ENCODE measurements at places on chromosomes 7 and 10.

DNA sequence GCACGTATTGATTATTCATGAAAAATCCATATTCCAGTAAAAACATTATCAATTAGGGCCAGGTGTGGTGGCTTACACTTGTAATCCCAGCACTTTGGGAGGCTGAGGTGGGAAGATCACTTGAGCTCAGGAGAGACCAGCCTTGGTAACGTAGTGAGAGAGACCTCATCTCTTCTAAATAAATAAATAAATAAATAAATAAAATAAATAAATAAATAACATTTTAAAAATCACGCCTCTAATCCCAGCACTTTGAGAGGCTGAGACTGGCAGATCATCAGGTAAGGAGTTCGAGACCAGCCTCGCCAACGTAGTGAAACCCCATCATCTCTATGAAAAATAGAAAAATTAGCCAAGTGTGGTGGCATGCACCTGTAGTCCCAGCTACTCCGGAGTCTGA lies 32.1 kb downstream of the NRBF2 start:
- DNase-seq, result no peak

DNA sequence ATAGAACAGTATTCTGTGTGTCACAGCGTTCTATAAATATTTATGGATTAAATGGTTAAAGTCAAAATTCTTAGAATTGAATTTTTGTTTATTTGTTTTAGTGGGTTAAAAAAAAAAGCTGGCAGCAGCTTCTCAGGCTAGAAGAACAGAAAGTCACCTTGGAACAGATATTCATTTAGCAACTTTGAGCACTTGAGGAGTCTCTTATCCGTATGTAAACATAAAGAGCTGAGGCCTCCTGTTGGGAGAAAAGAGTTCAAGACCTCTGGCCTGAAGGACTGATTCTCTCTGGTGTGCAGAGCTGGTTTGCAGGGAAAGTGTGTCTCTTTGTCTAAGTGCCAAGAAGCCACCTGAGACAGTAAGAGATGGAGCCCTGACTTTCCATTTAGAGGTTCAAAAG lies 109.9 kb downstream of the HERPUD2 start:
- no peak for DNase-seq

- no peak for DNase-seq
These were observed 2.3 kb upstream of the TMEM184A start for GRCh38 chr7:1558181-1558811.

GRCh38 chr7:5630670-5631069 lies 150.8 kb downstream of the RNF216 start:
- DNase-seq, result no peak

GRCh38 chr7:136869001-136869961 lies 829 bp downstream of the CHRM2 start:
- DNase-seq, result no peak

DNA sequence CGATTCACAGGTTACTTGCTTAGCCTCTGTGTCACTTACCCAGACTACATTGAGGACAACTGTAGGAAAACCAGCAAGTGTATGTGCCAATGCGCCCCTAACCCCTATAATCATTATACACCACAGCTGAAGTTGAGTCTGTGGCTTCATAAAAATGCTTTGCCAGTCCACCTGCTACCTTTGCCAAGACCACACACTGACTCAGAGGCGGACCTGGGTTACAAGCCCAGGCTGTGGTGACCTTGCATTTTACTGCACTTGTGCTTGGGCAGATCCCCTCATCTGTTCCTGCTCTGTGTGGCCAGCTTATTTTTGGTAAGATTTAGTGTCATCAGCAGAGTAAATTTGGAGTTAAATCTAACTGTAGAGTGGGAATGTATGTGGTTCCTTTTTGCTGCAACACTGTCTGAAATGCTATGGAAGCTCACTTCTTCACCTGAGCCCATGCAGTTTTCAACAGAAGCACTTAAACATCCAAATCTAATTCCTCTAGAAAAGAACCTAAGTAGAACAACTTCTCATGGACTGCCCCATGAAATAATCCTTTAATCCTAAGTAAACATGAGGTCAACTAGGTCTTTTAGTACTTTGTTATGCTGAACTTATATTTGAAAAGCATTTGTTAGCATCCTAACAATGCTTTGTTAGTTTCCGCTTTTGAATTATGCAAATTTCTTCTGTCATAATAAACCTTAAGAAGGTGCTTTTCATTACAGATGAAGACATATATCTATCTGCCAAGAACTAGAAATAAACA lies 96.2 kb upstream of the AMPH start:
- no peak for DNase-seq

DNA sequence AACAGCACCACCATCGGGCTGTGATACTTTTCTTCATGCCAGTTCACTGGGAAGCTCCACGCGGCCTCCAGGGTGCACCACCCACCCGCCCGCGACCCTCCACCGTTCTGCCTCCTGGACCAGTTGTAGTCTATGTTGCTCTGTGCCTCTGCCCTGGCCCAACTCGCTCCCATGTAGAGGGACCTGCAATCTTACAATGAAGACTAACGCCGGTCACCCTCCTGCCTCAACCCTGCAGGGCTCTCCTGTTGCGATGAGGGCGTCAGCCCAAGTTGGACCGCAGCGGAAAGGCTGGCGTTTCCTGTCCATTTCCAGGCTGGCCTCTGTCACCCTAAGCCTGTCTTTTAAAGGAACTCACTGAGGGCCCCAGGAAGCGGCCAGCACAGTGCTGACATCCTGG lies 34.9 kb downstream of the IL15RA start:
- DNase-seq, result no peak

DNA sequence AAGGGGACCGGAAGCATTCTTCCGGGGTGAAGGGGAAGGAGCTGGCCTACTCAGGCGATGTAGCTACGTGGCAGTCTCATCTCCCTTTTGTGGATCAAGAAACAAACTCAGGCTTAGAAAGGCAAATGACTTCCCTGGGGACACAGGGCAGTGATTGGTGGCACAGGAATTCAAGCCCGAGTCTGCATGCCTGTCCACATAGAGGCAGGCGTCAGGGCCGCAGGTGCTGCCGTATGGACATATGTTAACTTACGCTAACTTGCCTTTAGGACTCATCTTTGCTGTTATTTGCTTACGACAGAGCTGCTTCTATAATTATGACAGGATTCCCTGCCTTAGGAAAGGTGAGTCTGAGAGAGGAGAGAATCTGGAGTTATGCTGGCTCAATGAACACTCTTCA lies 42.3 kb upstream of the KLF6 start:
- no peak for DNase-seq

DNA sequence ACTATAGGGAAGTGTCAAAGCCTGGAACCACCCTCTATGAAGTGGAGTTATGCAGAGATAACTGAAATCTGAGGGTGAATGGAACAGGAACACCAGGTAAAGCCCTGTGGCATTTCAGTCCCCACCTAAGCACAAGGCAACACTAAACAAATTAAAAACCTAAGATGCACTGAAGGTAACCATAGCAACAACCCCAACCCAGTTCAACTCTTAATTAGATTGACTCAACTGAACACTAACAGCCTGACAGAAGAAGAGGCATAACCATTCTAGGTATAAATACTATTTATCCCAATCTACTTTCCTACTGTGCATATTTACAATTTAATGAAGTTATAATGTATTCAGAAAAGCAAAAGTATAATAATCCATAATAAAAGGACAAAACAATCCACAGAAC lies 9.2 kb upstream of the GIMAP5 start:
- no peak for DNase-seq

DNA sequence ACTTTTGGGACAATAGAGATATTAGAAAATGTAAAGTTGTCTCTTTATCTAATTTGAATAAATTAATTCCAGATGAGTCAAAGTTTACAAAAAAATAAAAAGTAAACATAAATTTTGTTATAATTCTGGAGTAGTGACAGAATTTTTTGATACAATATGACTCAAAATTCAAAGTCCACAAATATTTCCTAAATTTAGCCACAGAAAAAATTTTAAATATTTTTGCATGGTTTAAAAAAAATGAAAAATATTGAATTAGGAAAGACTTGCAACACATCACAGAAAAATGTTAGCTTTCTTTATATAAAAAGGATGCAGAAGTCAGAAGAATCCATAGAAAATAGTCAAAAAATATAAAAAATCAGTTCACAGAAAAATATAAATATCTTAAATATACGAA lies 117.7 kb downstream of the ARHGAP21 start:
- no peak for DNase-seq

DNA sequence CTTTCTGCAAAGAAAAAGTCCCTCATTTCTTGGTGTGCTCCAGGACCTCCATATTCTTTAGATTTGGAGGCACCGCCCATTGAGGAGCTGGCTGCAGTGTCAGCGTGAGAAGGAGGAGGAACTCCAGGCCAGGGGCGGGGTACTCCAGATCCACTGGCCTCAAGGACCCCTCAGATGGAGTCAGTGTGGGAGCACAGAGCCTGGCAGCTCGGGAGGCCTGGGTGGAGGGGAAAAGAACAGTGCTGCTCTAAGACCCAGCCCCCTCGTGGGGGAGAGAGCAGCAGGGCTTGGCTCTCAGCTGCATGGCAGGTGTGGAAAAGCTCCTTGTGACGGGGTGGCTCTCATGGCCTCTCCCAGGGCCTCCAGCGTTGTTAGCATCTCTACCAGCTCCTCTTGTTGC lies 70.5 kb downstream of the ITGB1 start:
- DNase-seq, result no peak

GRCh38 chr10:30062582-30062981 lies 3.2 kb upstream of the JCAD start:
- DNase-seq, result no peak

DNA sequence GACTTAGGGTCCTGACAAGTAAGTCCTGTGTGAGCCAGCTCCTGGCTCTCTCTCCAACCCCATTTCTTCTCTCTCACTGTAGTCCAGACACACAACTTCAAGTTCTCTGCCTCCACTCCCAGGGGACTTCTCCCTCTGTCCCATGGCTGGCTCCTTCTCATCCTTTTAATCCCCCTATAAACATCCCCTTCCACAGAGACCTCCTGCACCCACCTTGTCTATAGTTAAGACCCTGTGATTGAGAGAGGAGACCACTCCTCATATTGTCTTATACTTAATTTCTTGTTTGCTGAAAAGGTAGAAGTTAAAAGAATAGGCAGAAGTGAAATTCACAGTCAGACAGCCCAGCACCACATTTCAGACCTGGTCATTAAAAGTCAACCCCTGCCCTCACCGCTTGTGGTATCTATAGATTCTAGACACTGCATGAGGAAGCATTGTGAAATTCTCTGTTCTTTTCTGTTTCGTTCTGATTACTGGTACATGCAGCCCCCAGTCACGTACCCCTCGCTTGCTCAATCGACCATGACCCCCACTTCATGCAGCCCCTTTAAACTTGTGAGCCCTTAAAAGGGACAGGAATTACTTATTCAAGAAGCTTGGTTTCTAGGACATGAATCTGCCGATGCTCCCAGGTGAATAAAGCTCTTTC lies 125.6 kb upstream of the FRMD4A start:
- no peak for DNase-seq

GRCh38 chr7:76020031-76020714 lies 25.8 kb upstream of the TMEM120A start:
- peak; percentile 28 for DNase-seq

DNA sequence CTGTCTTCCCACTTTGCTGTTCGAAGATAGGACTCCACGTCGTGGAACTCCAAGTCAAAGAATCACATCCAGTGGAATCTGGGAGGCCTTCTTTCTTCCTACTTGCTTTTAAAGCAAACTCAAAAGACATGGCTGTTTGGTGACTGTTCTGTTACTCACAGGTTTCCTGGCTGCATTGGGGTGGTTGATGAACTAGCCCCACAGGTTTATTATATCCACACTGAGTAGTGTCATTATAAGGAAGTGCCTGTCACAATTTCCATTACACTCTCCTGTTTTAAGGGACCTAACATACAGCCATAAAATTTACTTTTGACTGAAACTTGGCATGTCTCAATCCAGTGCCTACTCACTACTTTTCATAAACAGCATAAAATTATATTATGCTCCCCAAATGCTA lies 287.3 kb upstream of the SP4 start:
- DNase-seq, result no peak

GRCh38 chr7:48419401-48419800 lies 248.1 kb downstream of the ABCA13 start:
- no peak for DNase-seq

GRCh38 chr7:159240962-159241361 lies 96.3 kb upstream of the VIPR2 start:
- DNase-seq, result no peak

GRCh38 chr10:68302871-68303270 lies 29.0 kb upstream of the HNRNPH3 start:
- no peak for DNase-seq

DNA sequence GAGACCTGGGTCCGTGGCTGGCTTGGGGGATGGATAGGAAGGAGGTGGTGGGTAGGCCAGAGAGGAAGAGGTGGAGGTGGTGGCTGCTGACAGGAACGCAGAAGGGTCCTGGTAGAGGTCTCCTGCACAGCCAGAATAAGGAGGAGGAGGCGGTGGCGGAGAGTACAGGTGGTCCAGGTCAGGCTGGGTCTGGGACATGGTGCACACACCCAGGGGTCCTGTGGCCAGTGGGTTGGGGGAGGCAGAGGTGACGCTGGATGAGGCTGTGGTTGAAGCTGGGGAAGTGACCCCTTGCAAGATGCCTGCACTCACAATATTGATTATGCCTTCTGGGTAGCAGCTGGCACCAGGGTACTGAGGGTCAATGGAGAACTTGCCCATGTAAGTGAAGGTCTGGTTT lies 2.2 kb downstream of the EGR2 start:
- no peak for DNase-seq

GRCh38 chr10:32955299-32955772 lies 2.7 kb downstream of the ITGB1 start:
- DNase-seq, result no peak

GRCh38 chr10:88232983-88233543 lies 350.1 kb downstream of the RNLS start:
- no peak for DNase-seq

DNA sequence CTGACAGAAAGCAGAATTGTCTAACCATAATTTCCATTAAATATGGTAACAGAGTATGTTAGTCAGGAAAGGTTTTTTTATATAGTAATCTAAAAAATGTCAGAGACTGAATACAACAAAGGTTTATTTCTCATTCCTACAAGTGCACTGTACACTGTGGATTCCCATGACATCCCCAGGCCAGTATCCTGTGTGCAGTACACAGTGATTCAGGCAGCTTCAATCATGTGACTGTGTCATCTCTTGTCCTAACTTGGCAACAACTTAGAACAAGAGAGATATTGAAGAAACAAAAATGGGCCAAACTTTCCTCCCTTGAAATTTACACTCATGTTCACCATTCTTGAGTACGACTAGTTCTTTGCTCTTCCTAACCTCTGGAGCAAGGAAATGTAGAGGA lies 189.8 kb upstream of the SEMA3A start:
- no peak for DNase-seq

DNA sequence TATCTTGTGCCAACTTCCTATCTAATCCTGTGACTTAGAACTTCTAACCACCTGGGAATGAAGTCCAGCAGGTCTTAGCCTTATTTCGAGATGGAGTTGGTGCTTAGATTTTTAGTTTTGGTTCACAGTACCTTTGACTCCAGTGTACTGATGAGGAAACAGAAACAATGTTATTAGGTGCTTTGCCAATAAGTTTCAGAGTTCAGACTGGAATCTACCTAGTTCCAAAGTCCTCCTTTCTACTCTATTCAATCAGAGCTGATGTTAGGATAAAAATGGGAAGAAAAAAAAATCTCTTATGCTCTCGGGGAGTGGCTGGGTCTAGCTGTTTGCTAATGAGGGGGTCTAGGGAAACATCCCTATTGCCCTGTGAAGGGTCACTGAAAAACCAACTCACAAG lies 606.3 kb upstream of the C7orf33 start:
- no peak for DNase-seq
